Non-pigmented ciliary epithelial cell (primary cell): ENCODE measurements at places on chromosomes 5 and 9.

- DNase-seq: no peak
Observed at GRCh38 chr5:150181766-150182545, 7.9 kb upstream of the SLC6A7 start.

- DNase-seq: no peak
Observed at GRCh38 chr9:136787690-136788400, 3.3 kb upstream of the TMEM141 start.

GRCh38 chr5:15966651-15967050 is 212.9 kb downstream of the MARCHF11 start:
- no peak for DNase-seq

DNA sequence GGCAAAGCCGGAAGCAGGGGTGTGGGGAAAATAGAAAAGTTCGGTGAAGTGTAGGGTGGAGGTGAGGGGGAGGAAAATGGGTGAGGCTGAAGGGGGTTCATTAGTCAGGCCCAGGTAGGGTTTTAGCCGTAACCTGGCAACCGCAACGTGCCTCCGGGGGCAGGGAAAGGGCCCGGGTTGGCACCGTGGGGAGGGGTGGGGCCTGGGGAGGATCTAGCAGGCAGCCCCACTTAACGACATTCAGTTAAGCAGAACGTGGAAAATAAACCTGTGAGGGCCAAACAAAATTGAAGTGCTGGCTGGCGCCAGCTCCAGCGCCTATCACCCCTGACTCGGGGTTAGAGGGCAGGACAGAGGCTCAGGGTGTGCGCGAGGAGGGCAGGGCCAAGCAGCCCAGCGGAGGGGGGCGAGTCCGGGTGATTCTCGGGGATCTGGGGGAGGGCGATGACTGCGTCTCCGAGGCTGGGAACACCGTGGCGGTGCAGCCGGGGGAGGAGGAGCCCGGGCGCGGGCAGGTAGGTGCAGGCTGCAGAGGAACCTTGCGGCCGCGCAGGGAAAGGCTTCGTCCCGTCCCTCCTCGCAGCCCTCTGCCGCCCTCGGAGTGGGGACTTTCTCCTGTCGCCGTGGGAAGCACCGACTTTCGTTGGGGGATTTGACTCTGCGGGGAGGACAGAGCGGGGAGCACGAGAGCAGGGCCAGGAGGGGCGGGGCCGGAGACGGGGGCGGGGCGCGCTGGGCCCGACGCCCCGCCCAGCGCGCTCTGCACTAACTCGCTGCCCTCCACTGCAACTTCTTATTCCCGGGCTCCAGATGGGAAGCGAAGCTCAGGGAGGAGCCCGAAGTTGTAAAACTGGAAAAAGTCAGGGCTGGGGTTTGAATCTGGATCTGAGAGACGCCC is 5.1 kb downstream of the RGS14 start:
- DNase-seq: no peak

GRCh38 chr9:130111786-130112537 is 58.3 kb downstream of the GPR107 start:
- DNase-seq: no peak

DNA sequence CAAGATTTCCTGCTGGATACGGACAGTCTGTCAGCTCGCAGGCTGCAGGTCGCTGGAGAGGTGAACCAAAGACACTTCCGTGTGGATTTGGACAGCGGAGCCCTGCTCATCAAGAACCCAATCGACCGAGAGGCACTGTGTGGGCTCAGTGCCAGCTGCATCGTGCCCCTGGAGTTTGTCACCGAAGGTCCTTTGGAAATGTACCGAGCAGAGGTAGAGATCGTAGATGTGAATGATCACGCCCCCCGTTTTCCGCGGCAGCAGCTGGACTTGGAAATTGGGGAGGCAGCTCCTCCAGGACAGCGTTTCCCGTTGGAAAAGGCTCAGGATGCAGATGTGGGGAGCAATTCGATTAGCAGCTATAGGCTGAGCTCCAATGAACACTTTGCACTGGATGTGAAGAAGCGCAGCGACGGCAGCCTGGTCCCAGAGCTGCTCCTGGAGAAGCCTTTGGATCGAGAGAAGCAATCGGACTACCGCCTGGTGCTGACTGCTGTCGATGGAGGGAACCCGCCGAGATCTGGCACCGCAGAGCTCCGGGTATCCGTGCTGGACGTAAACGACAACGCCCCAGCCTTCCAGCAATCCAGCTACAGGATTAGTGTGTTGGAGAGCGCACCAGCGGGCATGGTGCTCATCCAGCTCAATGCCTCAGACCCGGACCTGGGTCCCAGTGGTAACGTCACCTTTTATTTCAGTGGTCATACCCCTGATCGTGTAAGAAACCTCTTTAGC is 658 bp downstream of the PCDHGC4 start:
- DNase-seq: no peak

- DNase-seq: no peak
Observed at GRCh38 chr5:76473661-76474060, 70.6 kb downstream of the IQGAP2 start.

DNA sequence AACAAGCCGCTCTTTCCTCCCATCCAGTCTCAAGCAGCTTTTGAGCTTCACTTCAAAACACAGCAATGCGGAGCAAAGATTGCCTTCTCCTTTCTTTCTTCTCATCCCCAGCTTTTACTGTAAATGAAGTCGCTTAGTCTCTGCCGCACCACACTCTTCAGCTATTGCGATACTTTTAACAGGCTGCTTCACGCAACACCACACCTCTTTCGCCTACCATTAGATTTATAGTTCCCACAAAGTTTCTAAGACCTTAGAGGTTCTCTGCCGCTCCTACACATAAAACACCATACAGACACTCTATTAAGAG is 711 bp downstream of the PGGT1B start:
- DNase-seq: no peak

DNA sequence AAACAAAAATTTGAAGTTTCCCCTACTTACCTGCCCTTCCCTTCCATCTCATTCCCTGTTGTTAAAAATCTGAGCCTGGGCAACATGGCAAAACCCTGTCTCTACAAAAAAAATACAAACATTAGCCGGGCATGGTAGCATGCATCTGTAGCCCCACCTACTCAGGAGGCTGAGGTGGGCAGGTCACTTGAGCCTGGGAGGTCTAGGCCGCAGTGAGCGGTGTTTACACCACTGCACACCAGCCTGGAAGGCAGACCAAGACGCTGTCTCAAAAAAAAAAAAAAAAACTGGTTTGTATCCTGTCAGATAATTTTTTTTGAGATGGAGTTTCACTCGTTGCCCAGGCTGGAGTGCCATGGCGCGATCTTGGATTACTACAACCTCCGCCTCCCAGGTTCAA is 16.3 kb upstream of the REEP5 start:
- no peak for DNase-seq
